Sigmoid colon (tissue), 7 donors: ENCODE measurements at places on chromosomes 2 and 18. TPM values are rescaled to one million over a fixed set of nuclear protein-coding genes. Genes with fewer than 3 reads are reported as not detected.

GRCh38 chr18:78460558-78460957 is 519.1 kb upstream of the SALL3 start:
- no peak overlapping the region for H3K4me3 ChIP-seq
- no peak for DNase-seq
- H3K27ac ChIP-seq: no peak overlapping the region

DNA sequence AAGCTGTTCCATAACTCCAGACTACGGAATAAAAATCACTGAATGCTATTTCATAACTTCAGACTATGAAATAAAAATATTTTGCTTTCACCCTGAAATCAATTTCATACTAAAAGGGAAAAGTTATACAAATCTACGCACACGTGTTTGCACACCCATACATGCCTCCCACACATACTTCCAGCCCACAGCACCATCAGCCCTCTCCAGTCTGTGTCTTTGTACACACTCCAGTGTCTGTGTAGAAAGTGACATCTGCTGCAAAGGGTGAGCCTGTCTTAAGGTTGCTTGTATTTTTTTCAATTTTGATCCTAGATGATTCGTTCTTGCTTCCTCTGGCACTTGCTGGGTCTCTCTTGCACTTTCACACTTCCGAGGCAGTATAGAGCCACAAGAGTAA is 53.6 kb downstream of the VIT start:
- H3K27me3 ChIP-seq: no peaks in the 10 kb centered on the region
- H3K4me1 ChIP-seq: no peaks in the 10 kb centered on the region
- DNase-seq: no peak
- H3K36me3 ChIP-seq: no peaks in the 10 kb centered on the region

DNA sequence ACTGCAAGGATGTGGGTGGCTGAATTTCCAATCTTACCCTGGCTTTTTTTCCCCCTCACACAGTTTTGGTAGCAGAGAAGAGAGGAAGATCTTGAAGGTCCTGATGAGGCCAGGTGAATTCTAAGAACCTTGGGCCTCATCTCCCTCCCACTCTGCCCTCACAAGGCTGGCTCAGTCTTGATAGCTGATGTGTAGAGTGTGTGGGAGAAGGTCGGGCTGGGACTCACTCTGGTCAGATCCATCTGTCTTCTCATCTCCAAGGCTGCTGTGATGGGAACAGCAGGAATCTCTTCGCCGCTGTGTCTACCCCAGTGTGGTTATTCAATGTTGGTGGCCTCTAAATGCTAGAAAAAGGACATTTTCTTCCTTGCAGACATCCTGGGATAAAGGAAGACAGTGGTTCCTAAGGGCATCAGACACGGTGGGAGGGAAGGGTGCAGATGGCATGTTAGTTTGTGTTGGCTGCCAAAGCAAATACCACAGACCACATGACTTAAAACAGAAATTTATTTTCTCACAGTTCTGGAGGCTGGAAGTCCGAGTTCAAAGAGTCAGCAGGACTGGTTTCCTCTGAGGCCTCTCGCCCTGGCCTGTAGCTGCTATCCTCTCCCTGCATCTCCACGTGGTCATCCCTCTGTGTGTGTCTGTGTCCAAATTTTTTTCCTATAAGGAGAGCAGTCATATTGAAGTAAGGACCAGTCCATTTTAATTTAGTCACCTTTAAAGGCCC is 37.6 kb upstream of the MGAT4A start:
- no peaks in the 10 kb centered on the region for H3K4me1 ChIP-seq
- H3K36me3 ChIP-seq: no peaks in the 10 kb centered on the region
- no peaks in the 10 kb centered on the region for H3K27me3 ChIP-seq
- H3K4me3 ChIP-seq: no peak overlapping the region

GRCh38 chr2:168683996-168684395 is 118.4 kb upstream of the NOSTRIN start:
- no peak overlapping the region for H3K4me3 ChIP-seq
- H3K27me3 ChIP-seq: no peaks in the 10 kb centered on the region
- no peak overlapping the region for H3K27ac ChIP-seq

DNA sequence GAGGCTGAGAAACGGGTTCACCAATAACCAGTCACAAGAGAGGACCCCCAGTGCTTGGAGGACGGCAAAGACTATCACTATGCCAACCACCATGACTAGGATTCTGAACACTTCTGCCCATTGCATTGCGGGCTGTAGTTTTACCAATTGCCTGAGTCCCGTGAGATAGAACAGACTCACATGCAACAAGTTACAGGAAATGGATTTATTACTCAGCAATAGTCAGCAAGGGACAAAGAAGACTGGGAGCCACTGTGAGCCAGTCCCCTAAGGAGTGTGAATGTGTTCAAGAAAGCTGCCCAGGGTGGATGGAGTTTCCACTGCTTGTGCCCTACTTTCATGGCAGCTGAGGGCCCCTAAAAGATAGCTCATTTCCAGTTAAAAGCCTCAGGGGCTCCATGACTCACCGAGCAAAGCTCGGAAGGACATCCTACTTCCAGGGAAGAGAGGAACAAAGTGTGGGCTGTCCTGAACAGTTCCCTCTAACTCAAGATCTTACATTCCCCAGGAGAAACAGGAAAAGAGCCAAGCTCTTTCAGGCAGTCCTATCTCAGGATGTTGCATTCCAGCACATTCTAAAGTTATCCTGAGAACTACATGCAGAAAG is 54.4 kb downstream of the SLC4A3 start:
- no peaks in the 10 kb centered on the region for H3K27me3 ChIP-seq
- H3K36me3 ChIP-seq: no peaks in the 10 kb centered on the region
- H3K4me1 ChIP-seq: peaks cover 6% of the 10 kb centered on the region
- H3K4me3 ChIP-seq: no peak overlapping the region

GRCh38 chr18:24930478-24930877 is 421.5 kb downstream of the ZNF521 start:
- no peaks in the 10 kb centered on the region for H3K4me1 ChIP-seq
- H3K27ac ChIP-seq: no peak overlapping the region
- no peaks in the 10 kb centered on the region for H3K27me3 ChIP-seq
- H3K4me3 ChIP-seq: no peak overlapping the region
- no peak for DNase-seq

- no peak overlapping the region for H3K4me3 ChIP-seq
- no peaks in the 10 kb centered on the region for H3K36me3 ChIP-seq
Observed at GRCh38 chr2:218898109-218898878, 17.6 kb downstream of the WNT10A start.

- H3K36me3 ChIP-seq: no peaks in the 10 kb centered on the region
- H3K27ac ChIP-seq: no peak overlapping the region
- no peak for DNase-seq
Observed at GRCh38 chr2:114218383-114218782, 224.1 kb upstream of the DPP10 start.

GRCh38 chr18:12460874-12461273 is 53.1 kb downstream of the PRELID3A start:
- DNase-seq: no peak
- peaks cover 8% of the 10 kb centered on the region for H3K36me3 ChIP-seq
- no peak overlapping the region for H3K4me3 ChIP-seq
- H3K27me3 ChIP-seq: no peaks in the 10 kb centered on the region
- no peak overlapping the region for H3K27ac ChIP-seq

GRCh38 chr2:12361506-12361905 is 355.2 kb upstream of the TRIB2 start:
- no peak overlapping the region for H3K27ac ChIP-seq
- no peaks in the 10 kb centered on the region for H3K36me3 ChIP-seq
- H3K4me3 ChIP-seq: no peak overlapping the region
- no peaks in the 10 kb centered on the region for H3K4me1 ChIP-seq
- H3K27me3 ChIP-seq: no peaks in the 10 kb centered on the region

- no peak overlapping the region for H3K27ac ChIP-seq
- no peaks in the 10 kb centered on the region for H3K36me3 ChIP-seq
- H3K4me1 ChIP-seq: no peaks in the 10 kb centered on the region
- H3K27me3 ChIP-seq: no peaks in the 10 kb centered on the region
- H3K4me3 ChIP-seq: no peak overlapping the region
Observed at GRCh38 chr2:126784045-126784444, 114.6 kb upstream of the TEX51 start.

DNA sequence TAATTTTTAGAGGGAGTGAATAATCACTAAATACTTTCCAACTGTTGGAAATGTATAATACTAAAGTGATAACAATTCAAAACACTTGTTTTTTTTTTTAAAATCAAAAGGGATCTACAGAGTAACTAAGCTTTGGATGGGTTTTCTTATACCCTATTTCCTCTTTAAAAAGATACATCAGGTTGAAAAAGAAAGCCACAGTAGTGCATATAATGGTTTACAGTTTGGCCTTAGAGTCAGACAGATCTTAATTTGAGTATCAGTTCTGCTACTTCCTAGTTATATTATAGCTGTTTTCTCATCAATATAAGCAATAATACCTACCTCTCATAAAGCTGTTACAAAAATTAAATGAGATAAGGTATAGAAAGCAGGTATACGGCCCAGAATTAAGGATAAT is 28.5 kb downstream of the PSME4 start:
- peaks cover 38% of the 10 kb centered on the region for H3K36me3 ChIP-seq
- DNase-seq: no peak
- no peak overlapping the region for H3K4me3 ChIP-seq
- no peaks in the 10 kb centered on the region for H3K27me3 ChIP-seq
- H3K27ac ChIP-seq: no peak overlapping the region
- H3K4me1 ChIP-seq: peaks cover 21% of the 10 kb centered on the region

- DNase-seq: no peak
- no peaks in the 10 kb centered on the region for H3K27me3 ChIP-seq
- H3K27ac ChIP-seq: no peak overlapping the region
- no peaks in the 10 kb centered on the region for H3K4me1 ChIP-seq
- H3K4me3 ChIP-seq: no peak overlapping the region
Observed at GRCh38 chr2:27522400-27522945, 25.8 kb downstream of the GCKR start.

- H3K4me3 ChIP-seq: no peak overlapping the region
- peaks cover 18% of the 10 kb centered on the region for H3K4me1 ChIP-seq
- DNase-seq: no peak
- H3K27ac ChIP-seq: no peak overlapping the region
- H3K36me3 ChIP-seq: peaks cover 62% of the 10 kb centered on the region
Observed at GRCh38 chr2:74369976-74370375, 10.1 kb downstream of the DCTN1 start.

DNA sequence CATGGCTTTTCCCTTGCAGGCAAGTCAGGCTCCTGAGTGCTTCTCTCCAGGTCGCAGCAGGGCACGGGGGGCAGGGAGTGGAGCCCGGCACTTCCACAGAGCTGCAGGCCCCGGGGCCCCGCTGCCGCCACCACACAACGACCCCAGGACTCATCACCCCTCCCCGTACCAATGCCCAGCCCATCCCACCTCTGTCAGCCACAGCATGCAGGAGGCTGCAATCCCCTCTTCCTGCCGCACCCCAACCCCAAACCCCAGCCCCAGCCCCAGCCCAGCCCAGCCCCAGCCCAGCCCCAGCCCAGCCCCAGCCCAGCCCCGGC is 288.0 kb downstream of the NDUFA10 start:
- no peaks in the 10 kb centered on the region for H3K36me3 ChIP-seq
- H3K4me3 ChIP-seq: no peak overlapping the region
- DNase-seq: no peak
- no peaks in the 10 kb centered on the region for H3K27me3 ChIP-seq
- H3K27ac ChIP-seq: no peak overlapping the region
- peaks cover 6% of the 10 kb centered on the region for H3K4me1 ChIP-seq

DNA sequence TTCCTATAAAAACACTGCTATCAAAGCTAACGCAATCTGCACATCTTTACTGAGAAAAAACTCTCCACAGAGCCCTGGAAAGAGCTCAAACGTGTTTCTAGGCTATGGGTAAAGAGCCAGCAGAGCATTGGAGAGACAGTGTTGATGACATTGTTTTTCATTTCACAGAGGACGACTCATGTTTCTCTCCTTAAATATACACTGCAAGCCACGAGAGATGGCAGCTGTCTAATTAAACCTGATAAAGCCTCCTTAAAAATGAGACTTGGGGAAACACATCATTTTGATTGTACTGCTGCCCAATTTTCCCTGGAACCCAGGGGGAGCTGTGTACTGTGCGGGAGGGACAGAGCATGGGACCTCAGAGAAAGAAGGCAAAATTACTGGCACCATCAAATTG is 294.3 kb upstream of the SETBP1 start:
- H3K27ac ChIP-seq: no peak overlapping the region
- no peaks in the 10 kb centered on the region for H3K27me3 ChIP-seq
- DNase-seq: no peak

- H3K4me3 ChIP-seq: no peak overlapping the region
- no peaks in the 10 kb centered on the region for H3K27me3 ChIP-seq
- H3K36me3 ChIP-seq: no peaks in the 10 kb centered on the region
- H3K27ac ChIP-seq: no peak overlapping the region
Observed at GRCh38 chr18:58464104-58464625, 164.7 kb downstream of the ALPK2 start.

GRCh38 chr2:223801736-223802135 is 35.6 kb downstream of the AP1S3 start:
- H3K27me3 ChIP-seq: no peaks in the 10 kb centered on the region
- no peaks in the 10 kb centered on the region for H3K4me1 ChIP-seq
- no peak for DNase-seq
- H3K4me3 ChIP-seq: no peak overlapping the region

GRCh38 chr2:25430556-25430955 is 88.8 kb upstream of the DNMT3A start:
- no peaks in the 10 kb centered on the region for H3K36me3 ChIP-seq
- no peaks in the 10 kb centered on the region for H3K27me3 ChIP-seq
- no peaks in the 10 kb centered on the region for H3K4me1 ChIP-seq
- no peak overlapping the region for H3K27ac ChIP-seq
- no peak overlapping the region for H3K4me3 ChIP-seq

GRCh38 chr18:25595274-25596060 is 243.5 kb upstream of the ZNF521 start:
- no peak overlapping the region for H3K27ac ChIP-seq
- no peak overlapping the region for H3K4me3 ChIP-seq
- H3K27me3 ChIP-seq: no peaks in the 10 kb centered on the region
- DNase-seq: no peak

DNA sequence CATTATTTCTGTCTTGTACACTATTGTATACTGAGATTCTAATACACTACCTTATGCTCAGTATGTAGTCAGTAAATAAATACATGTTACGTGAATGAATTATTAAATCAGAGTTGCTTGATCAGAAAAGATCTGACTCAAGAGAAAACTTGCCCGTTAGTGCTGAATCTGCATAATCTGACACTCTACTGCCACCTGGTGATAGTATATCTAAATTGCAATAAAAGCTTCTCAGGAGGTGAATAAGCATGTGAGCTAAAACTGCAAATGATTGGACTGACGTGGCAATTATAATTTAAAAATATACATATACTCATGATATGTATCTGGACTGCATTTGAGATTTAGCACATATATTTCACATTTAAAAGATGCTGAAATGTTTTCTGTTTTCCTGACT is 70.4 kb downstream of the KIAA1328 start:
- H3K27ac ChIP-seq: no peak overlapping the region
- no peak for DNase-seq
- no peak overlapping the region for H3K4me3 ChIP-seq
- no peaks in the 10 kb centered on the region for H3K27me3 ChIP-seq

- no peak for DNase-seq
- no peak overlapping the region for H3K4me3 ChIP-seq
- H3K27ac ChIP-seq: no peak overlapping the region
- H3K4me1 ChIP-seq: no peaks in the 10 kb centered on the region
- H3K27me3 ChIP-seq: no peaks in the 10 kb centered on the region
Observed at GRCh38 chr2:80377071-80377470, 72.5 kb upstream of the LRRTM1 start.

The CD207 gene
- total RNA-seq: not detected

The SERPINB10 gene
- not detected for total RNA-seq

The GKN2 gene
- total RNA-seq: not detected

The ASTL gene
- total RNA-seq: not detected

The TTL gene
- total RNA-seq: 29.6 TPM

The SAP130 gene
- total RNA-seq: 7.1 TPM

The POMC gene
- total RNA-seq: 21.0 TPM

The REG1A gene
- not detected for total RNA-seq

The REG3G gene
- not detected for total RNA-seq

The OSBPL1A gene
- 92.4 TPM for total RNA-seq

The ERBB4 gene
- 0.33 TPM for total RNA-seq

The FAP gene
- 20.0 TPM for total RNA-seq

The ATF2 gene
- 46.0 TPM for total RNA-seq
